ENCODE measurements at places on chromosomes 1 and 21. TPM values are rescaled to one million over a fixed set of nuclear protein-coding genes. Genes with fewer than 3 reads are reported as not detected.

The ANKRD13C gene
- 24.0 TPM for total RNA-seq

The L1TD1 gene
- total RNA-seq, result not detected

The OLIG2 gene
- total RNA-seq, result not detected

The RGS16 gene
- total RNA-seq, result 0.52 TPM

The FCRL3 gene
- total RNA-seq, result not detected

The CDK18 gene
- 28.6 TPM for total RNA-seq

The GUCA2B gene
- not detected for total RNA-seq

The FBXO28 gene
- total RNA-seq, result 41.0 TPM

The MATN1 gene
- not detected for total RNA-seq

The CTSS gene
- 2.8 TPM for total RNA-seq

The FNBP1L gene
- total RNA-seq, result 39.2 TPM

The TMPRSS15 gene
- total RNA-seq, result not detected

The SLC35F3 gene
- total RNA-seq, result 14.6 TPM

The DCST1 gene
- total RNA-seq, result not detected

The PLEKHA6 gene
- 4.8 TPM for total RNA-seq

The LPAR3 gene
- 8.6 TPM for total RNA-seq

The HAO2 gene
- total RNA-seq, result not detected

The TPR gene
- total RNA-seq, result 48.3 TPM

The PRDM16 gene
- total RNA-seq, result not detected

The C1orf105 gene
- not detected for total RNA-seq

The HSF2BP gene
- 4.2 TPM for total RNA-seq

The E2F2 gene
- total RNA-seq, result 0.17 TPM

The OBSCN gene
- total RNA-seq, result 40.5 TPM

The SDF4 gene
- 99.5 TPM for total RNA-seq

The PTPN14 gene
- total RNA-seq, result 152 TPM

The CR1L gene
- not detected for total RNA-seq

The TNFRSF8 gene
- not detected for total RNA-seq

The SUSD4 gene
- total RNA-seq, result 8.9 TPM

The PRR9 gene
- total RNA-seq, result 0.24 TPM

The MROH9 gene
- total RNA-seq, result not detected

The BRDT gene
- not detected for total RNA-seq
